ENCODE measurements at places on chromosomes 7 and 10.

GRCh38 chr10:103040418-103040817, 122.3 kb downstream of the CNNM2 start:
- peak; percentile 25 for DNase-seq

DNA sequence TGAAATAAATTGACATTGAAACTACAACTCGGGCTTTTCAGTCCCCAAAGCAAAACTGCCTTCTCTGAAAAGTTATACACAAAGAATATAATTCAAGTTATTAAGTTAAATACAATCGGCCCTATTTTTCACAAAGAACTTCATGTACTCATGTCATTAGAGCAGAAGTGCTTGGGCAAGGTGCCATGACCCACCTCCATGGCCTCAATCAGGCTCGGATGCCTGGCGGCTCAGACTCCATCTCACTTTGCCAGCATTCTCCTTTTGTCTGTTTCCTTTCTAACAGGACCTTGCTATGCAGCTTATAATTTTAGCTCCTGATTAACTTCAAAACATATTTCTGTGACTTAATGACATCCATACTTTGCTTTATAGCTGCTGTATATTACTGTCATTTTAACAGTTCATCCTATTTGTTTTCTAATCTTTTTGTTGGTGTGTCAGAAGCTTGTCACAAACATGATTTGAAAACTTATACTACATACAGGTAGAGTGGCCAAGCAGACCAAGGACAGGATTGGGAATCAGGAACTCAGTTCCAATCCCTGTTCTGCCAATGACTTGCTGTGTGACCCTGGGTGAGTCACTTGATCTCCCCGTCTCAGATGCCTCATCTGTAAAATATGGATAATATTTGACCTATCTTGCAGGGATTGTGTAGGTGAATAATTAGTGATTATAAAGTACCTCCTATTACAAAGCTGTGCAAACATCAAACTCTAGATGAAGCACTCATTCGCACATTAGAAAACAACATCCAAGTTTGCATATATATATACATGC, 60.8 kb upstream of the ITGA8 start:
- no peak for DNase-seq

DNA sequence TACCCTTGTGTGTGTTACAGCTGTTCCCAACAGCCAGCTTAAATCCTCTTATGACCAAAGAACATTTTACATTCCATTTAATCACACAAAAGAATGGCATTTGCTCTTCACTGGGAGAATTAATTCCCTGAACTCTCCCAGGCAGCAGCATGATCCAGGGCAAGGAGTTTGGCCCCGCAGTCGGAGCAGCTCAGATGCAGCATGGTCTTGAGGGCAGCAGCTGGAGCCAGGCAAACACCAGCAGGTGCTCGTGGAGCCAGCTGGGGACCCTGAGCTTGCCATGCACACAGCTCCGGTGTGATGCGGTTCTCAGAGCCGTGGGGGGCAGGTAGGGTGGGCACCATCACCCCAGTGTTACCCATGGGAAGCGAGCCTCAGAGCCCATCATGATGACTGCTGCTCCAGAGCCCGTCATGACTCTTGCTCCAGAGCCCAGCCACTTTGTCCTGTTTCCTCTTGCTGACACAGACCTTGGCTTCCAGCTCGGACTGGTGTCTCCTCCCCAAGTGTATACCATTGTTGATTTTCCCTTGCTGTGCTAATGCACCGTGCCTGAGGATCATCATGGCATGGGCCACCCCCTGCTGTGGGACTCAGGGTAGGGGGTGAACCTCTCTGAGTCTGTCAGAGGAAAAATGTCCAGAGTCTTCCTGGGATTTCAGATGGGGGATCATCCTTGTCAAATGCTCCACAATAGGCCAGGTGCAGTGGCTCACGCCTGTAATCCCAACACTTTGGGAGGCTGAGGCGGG, 75.8 kb downstream of the ZRANB1 start:
- DNase-seq: no peak

DNA sequence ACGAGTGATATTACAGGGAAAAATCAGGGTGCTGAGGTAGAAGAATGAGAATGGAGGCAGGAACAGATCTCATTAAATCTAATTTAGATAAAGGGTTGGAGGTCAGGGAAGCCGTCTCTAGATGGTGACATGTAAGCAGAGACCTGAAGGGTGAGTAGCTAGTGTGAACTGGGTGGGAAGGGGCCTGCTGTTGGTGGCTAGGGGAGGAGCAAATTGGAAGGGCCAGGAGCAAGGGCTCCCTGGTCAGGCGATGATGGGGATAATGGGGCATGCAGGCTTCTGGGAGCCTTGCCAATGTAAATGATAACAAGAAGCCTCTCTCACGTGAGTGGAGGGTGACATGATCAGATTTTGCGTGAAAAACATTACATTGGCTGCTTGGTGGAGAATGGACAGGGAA, 76.3 kb downstream of the WDFY4 start:
- no peak for DNase-seq

GRCh38 chr7:24233386-24233785, 50.6 kb upstream of the NPY start:
- no peak for DNase-seq

GRCh38 chr7:140267381-140268226, 90.8 kb upstream of the KDM7A start:
- no peak for DNase-seq

GRCh38 chr7:16961641-16962040, 79.9 kb upstream of the AGR3 start:
- DNase-seq: no peak

DNA sequence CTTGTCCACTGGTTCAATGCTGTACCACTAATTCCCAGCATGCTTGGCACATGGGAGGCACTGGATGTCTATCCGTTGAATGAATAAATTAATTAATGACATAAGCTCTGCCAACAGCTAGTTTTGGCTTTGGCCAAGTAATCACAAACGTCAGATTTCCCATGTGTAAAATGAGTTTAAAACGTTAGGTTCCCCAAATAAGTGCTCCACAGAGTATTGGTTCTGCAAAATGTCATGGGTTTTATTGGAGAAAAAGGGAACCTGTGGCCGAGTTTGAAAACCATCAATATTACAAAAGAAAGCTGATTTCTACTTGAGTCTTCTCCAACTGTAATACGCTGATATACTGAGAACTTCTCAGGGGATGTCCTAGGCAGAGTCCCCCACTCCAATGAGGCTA, 23.2 kb downstream of the ELMO1 start:
- DNase-seq: no peak

DNA sequence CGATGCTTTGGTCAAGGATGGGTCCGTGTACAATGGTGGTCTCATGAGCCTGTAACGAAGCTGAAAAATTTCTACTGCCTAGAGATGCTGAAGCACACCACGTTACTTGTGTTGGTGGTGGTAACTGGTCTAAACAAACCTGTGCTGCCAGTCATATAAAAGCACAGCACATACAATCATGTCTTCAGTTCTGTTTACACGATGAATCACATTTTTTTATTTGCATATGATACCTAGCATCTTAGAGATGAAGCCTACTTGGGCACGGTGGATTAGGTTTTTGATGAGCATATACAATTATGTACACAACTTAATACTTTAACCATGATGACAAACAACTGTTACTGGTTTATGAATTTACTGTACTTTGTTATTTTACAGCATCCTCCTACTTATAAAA, 201.0 kb downstream of the ZMYND11 start:
- no peak for DNase-seq

DNA sequence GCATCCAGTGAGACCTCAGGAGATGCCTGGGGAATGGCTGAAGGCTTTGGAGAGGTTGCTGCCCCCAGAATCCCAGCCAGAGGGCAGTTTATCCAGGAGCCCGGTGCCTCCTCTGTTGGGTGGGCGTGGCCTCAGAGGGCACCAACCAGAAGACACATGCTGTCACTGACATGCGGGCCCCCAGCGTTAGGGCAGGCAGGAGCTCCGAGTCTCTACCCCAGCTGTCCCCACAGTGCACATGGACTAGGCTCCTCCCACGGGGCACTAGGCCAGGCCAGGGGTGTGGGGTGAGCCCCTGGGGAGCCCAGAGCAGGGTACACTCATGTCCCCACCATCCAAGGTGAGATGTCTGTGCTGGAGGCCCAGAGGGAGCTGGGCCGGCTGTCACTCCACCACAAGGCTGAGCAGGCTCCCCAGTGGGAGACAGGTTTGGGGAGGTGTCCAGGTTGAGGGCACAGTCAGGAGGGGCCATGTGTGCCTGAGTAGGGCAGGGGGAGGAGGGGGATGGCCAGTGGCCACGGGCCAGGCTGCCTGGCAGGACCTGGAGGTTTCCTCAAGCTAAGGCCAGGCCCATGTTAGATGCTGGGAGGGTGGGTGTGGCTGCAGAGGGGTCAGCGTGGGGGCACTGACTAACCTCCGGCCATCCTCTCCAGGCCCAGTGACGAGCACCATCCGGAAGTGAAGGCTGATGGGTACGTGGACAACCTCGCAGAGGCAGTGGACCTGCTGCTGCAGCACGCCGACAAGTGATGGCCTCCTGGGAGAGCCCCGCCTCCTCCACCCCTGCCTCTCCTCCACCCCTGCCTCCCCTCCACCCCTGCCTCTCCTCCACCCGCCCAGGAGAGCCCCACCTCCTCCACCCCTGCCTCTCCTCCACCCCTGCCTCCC, 131.3 kb downstream of the FAM53B start:
- no peak for DNase-seq

DNA sequence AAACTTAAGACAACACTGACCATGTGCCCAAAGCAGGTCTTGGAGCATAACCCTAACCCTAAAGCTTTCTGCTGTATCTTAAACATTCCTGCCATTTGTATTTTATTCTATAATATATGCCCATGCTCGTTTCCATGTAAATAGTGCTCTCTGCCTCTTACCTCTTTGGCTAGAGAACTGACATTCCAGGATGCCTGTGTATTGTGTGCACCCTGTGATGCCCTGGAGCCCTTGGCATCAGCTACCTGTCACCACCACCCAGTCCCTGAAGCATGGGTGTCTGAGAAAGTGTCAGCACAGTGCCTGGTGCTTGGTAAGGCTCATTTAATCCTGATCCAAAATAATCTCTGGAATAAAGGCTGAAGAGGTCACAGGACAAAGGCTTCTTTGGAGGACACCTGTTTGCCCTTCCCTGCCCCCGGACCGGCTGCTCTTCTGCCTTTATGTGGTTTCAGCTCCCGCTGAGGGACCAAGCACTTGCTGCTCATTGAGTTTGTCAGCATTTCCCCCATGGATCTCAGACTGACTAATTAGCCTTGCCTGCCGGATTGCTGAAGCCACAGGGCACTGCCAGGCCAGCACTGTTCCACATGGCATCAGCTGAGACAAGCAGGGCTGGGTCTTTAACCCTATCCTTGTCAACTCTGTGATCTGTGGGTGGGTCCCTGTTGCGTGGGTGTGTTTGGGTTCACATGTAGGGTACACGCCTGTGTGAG, 139.1 kb upstream of the SORCS3 start:
- DNase-seq: no peak

- peak; percentile 72 for DNase-seq
These were observed 4.4 kb downstream of the CDK6 start for GRCh38 chr7:92831716-92832533.

DNA sequence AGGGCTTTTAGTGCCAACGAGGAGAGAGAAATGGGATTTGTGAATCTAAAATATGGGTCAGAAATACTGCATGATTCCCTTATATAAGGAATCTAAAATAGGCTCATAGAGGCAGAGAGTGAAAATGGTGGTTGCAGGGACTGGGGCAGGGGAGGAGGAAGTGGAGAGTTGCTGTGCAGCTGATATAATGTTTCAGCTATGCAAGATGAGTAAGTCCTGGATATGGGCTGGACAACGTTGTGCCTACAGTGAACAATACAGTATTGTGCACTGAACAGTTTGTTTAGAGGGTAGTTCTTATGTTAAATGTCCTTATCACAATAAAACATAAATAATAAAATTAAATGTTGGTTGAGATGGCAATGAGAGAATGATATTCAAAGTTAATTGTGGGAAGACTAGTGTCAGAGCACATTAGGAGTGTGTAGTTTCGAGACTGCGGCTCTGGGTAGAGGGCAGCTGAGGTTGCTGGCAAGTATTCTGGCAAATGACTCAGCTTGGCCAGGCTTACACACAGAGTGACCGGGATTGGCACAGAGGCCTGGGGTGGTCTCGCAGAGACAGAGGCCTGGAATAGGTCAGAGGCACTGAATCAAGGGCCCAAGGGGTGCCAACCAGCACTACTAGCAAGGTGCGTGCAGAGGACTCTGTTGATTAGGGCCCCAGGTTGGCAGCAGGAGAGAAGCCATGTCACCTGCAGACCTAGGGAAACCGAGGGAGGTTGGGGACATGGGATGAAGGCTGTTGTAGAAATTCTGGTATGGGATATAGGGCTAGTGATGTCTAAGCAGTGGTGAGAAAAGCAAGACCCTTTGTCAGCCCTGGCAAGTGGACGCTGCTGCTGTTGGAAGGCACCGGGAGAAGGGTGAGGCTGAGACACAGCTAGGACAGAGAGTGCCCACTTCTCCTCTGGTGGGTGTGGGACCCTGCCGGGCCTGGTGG, 2.8 kb upstream of the DEPP1 start:
- DNase-seq: peak; percentile 78

DNA sequence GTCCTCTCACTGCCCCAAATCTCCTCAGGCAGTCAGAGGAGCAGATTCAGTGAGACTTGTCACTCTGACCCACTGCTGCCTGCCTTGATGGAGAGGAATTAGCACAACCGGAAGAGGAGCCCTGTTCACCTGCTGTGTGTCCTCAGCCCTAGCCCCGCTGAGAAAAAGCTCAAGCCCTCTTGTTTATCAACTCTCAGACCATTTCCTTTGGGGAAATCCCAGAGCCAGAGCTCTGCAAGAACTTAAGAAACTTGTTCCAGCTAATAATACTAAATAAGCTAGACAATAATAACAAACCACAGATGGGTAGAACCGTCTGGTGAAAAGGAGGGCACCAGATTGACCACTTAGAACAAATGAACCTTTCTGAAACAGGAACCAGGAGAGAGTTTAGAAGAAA, 37.7 kb upstream of the ITGB1 start:
- DNase-seq: no peak

DNA sequence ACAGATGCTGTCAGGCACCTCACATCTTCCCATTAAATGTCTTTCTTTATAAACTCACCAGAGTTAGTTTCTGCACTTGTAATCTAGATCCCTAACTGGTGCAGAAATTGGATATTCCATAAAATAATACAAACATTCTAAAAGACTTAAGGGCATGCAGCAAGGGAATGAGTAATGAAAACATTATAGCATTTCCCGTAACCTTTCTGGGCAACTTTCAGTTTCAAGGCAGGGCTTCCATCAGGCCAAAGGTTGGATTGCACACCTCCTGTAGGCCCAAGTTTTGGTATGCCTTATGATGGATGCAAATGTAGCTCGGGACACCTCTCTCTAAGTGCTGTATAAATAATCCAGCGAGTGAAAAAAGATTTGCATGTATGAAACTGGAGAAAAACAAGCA, 129.9 kb upstream of the LYZL2 start:
- no peak for DNase-seq

GRCh38 chr10:5959581-5960069, 17.7 kb downstream of the IL15RA start:
- no peak for DNase-seq

GRCh38 chr10:77633376-77633775, 4.2 kb downstream of the KCNMA1 start:
- DNase-seq: no peak
